Ovary (tissue), 10 donors: ENCODE measurements at places on chromosomes 5 and 9. TPM values are rescaled to one million over a fixed set of nuclear protein-coding genes. Genes with fewer than 3 reads are reported as not detected.

- DNase-seq, result no peak
Measured at GRCh38 chr9:127200106-127200862, 64.3 kb upstream of the GARNL3 start.

DNA sequence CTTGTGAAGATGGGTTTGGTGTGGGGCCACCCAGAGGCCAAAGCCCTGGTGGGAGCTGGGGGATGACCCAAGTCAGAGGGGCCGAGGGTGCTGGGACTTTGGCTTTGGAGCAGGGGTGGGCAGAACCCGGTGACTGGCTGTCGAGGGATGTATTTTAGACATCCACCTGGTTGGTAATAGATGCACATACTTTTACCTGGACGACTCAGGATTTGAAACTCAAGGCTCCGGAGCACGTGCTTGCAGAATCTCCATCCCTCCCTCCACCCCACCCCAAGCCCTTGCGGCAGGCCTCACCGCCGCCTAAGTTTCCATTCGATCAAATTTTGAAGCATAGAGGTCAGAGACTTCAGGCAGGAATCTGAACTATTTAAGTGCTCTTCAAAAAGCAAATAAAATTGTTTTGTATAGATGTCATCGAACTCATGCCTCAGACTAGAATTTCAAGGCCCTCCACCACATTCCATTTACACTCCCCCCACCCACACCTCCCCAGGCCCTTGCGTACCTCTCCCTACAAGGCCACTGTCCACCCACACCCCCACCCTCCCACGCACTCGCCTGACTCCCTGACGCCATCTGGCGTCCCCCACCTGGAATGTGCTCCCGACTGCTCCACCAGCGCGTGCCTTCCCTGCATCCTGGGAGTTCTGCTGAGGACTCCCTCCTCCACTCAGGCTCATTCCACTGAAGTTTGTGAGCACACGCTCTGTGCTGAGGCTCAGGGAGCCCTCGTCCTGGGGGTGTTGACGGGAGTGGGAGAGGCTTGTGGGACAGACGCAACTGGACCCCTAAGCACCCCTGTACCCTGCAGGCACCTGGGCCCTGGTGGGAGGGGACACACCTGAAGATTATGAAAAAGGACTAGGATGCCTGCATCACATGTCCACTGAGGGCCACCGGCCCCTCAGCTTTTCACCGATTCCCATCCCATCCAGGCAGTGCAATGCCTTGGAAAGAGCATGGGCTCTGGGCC is 56.4 kb upstream of the RPL26L1 start:
- DNase-seq, result peak; percentile 91

The SNCAIP gene
- polyA plus RNA-seq, result 46.9 TPM

GRCh38 chr9:134066526-134066912 is 1.3 kb downstream of the BRD3 start:
- no peak for DNase-seq

The SLC1A1 gene
- polyA plus RNA-seq, result 3.1 TPM

DNA sequence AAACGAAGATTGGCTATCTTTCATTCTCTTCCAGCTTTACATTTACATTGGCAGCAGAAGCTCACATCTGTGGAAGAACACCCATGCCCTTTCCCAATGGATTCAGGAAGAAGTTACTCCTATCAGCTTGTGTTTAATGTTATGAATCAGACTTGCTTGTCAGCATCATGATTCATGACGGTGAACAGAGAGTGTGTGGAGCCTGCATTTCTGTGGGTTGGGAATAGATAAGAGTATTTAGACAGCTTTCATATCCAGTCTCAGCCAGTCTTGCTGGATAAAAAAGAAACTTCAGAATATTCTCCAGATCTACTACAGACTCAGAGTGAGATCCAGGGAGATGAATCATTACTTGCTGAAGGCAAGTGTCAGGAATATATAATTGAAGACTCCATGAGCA is 812.9 kb upstream of the ZNF608 start:
- DNase-seq, result no peak

DNA sequence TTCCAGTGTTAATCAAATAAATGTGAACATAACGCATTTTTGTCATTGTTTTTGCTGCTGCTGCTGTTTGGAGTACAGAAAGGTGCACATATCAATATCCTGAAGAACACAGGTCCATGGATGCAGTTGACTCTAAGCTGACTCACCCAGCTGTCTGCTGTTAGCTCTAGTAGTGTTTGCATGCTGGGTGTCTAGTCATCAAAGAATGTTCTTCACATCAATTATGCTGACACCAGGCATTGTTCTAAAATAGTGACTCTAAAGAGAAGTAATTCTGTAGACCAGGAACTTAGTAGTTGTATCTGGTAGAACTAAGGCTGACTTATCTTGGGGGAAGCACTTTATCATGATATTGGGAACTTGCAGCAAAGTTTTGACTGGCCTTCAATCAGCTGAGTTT is 55.7 kb upstream of the DPYSL3 start:
- no peak for DNase-seq

DNA sequence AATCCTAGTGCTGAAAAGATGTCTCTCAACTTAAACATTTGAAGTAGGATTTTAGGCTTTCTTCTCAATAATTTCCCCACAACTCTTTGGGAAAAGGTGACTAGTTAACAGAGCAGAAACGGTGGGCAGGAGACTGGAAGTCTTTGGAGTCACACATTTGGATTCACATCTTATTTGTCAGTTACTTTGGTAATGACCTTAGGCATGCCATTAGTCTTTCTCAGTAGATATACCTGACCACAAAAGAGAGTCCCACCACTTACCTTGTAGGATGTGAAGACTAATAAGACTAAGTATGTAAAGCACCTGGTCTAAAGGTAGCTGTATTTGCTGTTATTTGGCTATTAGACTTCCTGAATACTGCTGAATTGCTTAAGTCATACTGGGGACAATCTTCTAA is 35.4 kb downstream of the DAP start:
- no peak for DNase-seq
